Naive thymus-derived CD4-positive, alpha-beta T cell (primary cell): ENCODE measurements at places on chromosomes 1 and 21. TPM values are rescaled to one million over a fixed set of nuclear protein-coding genes. Genes with fewer than 3 reads are reported as not detected.

GRCh38 chr1:89350298-89350697 is 13.6 kb upstream of the GBP6 start:
- H3K4me3 ChIP-seq = no peak overlapping the region
- peaks cover 4% of the 10 kb centered on the region for H3K4me1 ChIP-seq
- no peak for DNase-seq
- no peaks in the 10 kb centered on the region for H3K36me3 ChIP-seq

DNA sequence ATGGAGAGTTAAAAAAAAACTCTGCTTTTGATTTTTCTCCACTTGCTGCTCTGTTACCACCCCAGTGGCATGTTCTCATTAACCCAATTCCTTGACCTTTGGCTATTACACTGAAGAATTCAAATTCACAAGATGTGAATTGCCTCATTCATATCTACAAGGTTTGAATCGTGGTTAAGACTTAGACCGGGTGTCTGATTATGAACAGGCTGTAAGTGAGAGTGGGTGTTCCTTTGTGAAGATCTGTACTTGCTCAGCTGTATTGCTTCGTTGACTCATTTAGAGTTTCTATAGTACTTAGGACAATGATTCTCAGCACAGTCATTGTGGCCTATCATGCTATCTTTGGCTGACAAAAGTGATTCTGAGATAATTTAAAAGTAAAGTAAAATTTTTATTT is 36.4 kb downstream of the DNM3 start:
- H3K4me1 ChIP-seq = no peaks in the 10 kb centered on the region
- H3K4me3 ChIP-seq = no peak overlapping the region
- no peaks in the 10 kb centered on the region for H3K36me3 ChIP-seq

DNA sequence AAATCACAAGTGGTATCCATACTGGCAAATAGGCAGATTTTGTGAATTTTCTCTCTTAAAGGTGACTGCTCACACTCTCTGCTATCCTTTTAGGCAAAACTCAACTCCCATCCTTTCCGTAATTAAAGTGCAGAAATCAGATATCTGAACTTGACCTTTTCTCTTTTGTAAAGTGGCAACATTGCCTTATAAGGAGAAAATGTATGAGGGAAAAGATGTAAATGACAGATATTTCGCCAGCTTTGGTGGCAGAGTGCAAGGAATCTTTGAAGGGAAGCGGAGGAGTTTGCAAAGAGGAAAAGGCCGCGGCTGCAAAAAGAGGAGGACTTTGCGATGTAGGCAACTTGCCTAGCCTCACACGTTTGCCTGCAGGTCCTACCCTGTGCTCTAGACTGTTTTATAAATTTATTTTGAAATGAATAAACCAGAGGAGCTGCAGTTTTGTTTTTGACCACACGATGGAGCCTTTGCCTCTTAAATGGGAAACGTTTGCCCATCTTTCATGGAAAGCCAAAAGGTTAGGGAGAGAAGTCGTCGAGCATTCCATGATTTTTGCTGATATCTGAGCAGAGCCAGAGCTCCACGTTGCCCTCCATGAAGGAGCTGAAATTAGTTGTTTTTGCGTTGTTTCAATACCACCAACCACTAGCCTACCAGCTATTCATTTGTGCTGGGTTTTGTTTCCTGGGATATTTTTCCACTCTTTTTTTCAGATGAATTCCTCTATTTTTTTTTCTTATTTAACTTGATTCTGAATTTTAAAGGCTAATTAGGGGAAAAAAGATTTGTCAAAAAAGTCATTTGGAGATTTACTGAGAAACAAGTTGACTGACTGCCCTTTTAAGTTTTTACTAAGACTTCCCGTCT is 242.3 kb downstream of the LMX1A start:
- no peak overlapping the region for H3K4me3 ChIP-seq

- peaks cover 94% of the 10 kb centered on the region for H3K36me3 ChIP-seq
- no peak overlapping the region for H3K27ac ChIP-seq
- no peak for DNase-seq
- H3K4me3 ChIP-seq = no peak overlapping the region
Observed at GRCh38 chr1:244412176-244412575, 39.5 kb downstream of the ADSS2 start.

- no peak overlapping the region for H3K27ac ChIP-seq
- H3K4me1 ChIP-seq = peaks cover 31% of the 10 kb centered on the region
Observed at GRCh38 chr1:150160964-150161621, 11.4 kb downstream of the PLEKHO1 start.

- H3K4me1 ChIP-seq = no peaks in the 10 kb centered on the region
- no peaks in the 10 kb centered on the region for H3K27me3 ChIP-seq
- no peak for DNase-seq
- H3K27ac ChIP-seq = no peak overlapping the region
- H3K4me3 ChIP-seq = no peak overlapping the region
Observed at GRCh38 chr1:212402666-212403321, 11.9 kb downstream of the PACC1 start.

DNA sequence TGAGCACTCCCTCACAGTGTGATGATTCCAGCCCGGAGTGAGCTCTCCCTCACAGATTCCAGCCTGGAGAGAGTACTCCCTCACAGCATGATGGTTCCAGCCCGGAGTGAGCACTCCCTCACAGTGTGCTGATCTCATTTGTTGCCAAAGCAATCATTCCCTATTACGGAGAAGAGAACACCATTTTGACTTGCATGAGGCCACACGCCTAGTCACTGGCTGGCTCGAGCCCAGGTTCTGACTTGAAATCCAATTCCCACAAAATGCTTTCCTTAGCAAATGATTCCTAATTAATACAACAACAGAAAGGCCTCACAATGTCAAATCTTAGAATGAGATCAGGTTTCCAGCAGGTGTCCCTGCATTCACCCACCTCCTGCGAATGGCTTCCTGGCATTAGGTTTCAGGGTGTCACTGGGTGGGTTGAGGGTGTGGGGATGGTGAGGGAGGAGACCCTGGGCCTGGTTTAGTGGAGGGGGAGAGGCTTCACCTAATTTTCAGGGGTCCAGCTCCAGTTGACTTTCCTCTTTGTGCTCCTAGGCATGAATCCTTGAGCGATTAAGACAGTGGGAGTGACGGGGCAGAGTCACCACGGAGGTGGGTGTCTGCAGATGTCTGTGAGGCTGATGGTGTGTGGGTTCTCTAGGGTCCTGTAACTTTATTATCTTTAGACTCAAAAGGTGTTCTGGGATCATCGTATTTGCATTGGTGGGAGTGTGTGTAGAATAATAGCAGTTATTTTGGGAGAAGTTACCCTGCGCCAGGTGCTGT is 158.5 kb downstream of the KCNJ6 start:
- no peak overlapping the region for H3K4me3 ChIP-seq
- H3K36me3 ChIP-seq = no peaks in the 10 kb centered on the region
- no peaks in the 10 kb centered on the region for H3K4me1 ChIP-seq
- no peak overlapping the region for H3K27ac ChIP-seq
- DNase-seq = no peak
- no peaks in the 10 kb centered on the region for H3K27me3 ChIP-seq

GRCh38 chr1:153790313-153790965 is 15.2 kb downstream of the SLC27A3 start:
- no peak overlapping the region for H3K27ac ChIP-seq
- DNase-seq = no peak

- H3K27ac ChIP-seq = no peak overlapping the region
- no peak overlapping the region for H3K4me3 ChIP-seq
- no peaks in the 10 kb centered on the region for H3K4me1 ChIP-seq
Observed at GRCh38 chr1:81999364-81999763, 198.6 kb downstream of the ADGRL2 start.

- no peak for DNase-seq
- H3K27ac ChIP-seq = no peak overlapping the region
- no peaks in the 10 kb centered on the region for H3K4me1 ChIP-seq
Observed at GRCh38 chr1:97433094-97433823, 487.6 kb downstream of the DPYD start.

DNA sequence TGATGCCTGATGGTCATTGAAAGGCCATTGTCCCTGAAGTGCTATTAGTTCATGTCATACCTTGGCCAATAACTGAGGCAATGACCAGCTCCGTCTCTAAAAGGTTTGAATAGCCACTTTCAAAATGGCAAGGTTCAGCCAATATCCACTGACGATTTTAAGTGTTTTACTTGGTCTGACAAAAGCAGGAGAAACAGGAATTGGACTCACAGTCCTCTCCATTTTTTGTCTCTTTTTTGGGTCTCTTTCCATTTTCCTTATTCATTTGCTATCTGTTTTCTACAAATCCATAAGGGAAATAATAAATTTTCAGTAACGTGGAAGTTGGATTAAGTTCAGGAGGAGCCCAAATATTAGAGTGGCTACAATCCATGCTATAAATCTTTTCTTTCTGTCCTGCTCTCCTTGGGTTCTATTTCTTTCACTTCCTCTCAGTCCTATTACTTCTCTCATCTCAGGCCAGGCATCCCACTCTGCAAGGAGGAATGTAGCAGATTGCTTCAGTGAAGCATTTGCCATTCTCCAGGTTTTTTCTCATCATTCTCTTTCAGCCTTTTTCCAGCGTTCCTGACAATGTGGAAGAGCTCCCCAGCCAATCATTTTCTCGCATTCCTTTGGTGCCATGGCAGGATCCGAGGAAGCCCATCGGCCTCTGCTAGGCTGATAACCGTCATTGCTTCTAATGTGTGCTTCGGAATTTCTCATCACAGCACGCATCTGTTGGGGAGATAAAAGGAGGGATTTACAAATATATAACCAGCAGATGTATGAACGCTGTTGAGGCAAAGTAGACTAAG is 414.5 kb downstream of the ADGRL2 start:
- H3K27ac ChIP-seq = no peak overlapping the region
- H3K36me3 ChIP-seq = no peaks in the 10 kb centered on the region
- H3K4me1 ChIP-seq = no peaks in the 10 kb centered on the region
- no peaks in the 10 kb centered on the region for H3K27me3 ChIP-seq
- no peak for DNase-seq

GRCh38 chr21:42572906-42573495 is 59.3 kb downstream of the SLC37A1 start:
- no peaks in the 10 kb centered on the region for H3K27me3 ChIP-seq
- H3K36me3 ChIP-seq = peaks cover 51% of the 10 kb centered on the region
- H3K4me3 ChIP-seq = no peak overlapping the region
- no peaks in the 10 kb centered on the region for H3K4me1 ChIP-seq
- no peak for DNase-seq

- no peak overlapping the region for H3K27ac ChIP-seq
- no peak for DNase-seq
Observed at GRCh38 chr1:201501144-201501543, 5.8 kb downstream of the CSRP1 start.

The KHDC4 gene
- 64.9 TPM for total RNA-seq

The FALEC gene
- 2.5 TPM for total RNA-seq

The ZYG11A gene
- not detected for total RNA-seq

The IL10 gene
- total RNA-seq = 1.1 and 2.0 TPM in 2 replicates

The ZNF648 gene
- not detected for total RNA-seq

The ARTN gene
- 0.51 TPM for total RNA-seq

The ZNF644 gene
- total RNA-seq = 59.8 and 63.5 TPM in 2 replicates

The GJA9 gene
- not detected for total RNA-seq
